Midbrain (tissue), 1 donor: ENCODE measurements at places on chromosomes 16 and 17.

DNA sequence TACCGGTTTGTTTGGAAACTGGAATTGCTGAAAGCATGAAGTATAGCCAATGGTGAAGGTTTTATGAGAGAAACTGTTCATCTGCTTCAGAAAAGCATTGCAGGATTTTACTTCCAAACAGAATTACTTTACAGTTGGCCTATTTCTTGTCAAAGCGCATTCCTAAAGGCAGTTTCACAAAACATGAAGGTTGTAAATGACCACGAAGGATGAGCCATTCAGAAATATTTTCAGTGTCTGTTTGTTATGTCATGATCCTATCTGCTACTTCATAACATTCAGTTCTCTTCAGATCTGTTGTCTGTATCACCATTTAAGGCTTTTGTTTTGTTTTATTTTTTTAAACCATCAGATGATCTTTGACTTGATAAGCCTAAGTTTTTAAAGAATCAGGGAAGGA lies 45.7 kb downstream of the AATF start:
- no peak for DNase-seq

DNA sequence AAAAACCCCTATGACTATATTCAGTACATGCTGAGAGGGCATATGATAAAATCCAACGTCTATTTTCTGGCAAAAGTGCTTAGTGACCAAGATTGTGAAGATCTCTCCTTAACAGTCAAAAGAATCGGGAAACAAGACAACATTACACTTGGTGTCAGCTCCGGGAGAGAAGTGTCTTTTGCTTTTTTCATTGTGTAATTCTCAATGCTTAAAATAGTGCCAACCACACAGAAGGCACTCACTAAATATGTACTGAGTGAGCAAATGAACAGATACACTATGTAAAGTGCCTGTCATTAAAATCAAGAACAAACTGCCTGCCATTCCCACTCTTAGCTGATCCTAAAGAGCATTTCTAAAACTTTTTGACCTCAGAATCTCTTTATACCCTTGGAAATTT lies 34.1 kb downstream of the VPS53 start:
- no peak for DNase-seq

GRCh38 chr17:75679706-75680211 lies 12.6 kb downstream of the SAP30BP start:
- peak; percentile 66 for DNase-seq

- DNase-seq: no peak
Observed at GRCh38 chr17:67456889-67457288, 79.8 kb downstream of the PITPNC1 start.

DNA sequence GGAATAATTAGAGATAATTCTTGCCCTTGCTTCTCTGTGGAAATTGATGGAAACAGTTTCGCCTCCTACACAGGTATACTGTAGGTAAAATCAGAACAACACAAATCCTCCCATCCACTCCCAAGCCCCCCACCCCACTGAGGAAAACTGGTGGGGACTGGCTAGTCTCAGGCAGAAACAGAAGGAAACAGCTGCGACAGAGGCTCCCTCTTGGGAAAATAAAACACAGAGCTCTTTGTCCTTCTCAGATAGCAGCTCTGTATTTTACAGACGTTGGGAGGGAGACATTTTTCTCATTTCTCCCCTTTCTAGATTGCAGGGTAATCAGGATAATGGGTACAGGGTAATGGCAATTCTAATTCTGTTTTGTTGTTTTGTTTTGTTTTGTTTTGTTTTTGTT lies 1.1 kb downstream of the SLFN13 start:
- DNase-seq: no peak

GRCh38 chr16:67054901-67055300 lies 26.0 kb downstream of the CBFB start:
- DNase-seq: no peak

GRCh38 chr17:37368577-37368976 lies 7.2 kb upstream of the C17orf78 start:
- no peak for DNase-seq

- DNase-seq: no peak
Observed at GRCh38 chr17:65025297-65025696, 31.2 kb downstream of the GNA13 start.

GRCh38 chr16:30996985-30997724 lies 12.1 kb downstream of the HSD3B7 start:
- DNase-seq: peak; percentile 7

DNA sequence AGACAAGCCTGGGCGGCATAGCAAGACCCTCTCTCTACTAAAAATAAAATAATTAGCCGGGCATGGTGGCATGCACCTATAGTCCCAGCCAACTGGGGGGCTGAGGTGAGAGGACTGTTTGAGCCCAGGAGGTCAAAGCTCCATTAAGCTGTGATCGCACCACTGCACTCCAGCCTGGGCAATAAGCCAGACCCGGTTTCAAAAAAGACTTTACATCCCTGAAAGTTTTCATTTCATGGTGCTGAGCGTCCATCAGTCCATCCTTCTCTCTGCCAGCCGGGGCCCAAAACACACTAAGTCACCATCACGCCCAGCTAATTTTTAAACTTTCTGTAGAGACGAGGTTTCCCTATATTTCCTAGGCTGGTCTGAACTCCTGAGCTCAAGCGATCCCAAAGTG lies 10.6 kb downstream of the RAB40B start:
- no peak for DNase-seq

- DNase-seq: no peak
Observed at GRCh38 chr16:78645657-78646056, 546.2 kb downstream of the WWOX start.

DNA sequence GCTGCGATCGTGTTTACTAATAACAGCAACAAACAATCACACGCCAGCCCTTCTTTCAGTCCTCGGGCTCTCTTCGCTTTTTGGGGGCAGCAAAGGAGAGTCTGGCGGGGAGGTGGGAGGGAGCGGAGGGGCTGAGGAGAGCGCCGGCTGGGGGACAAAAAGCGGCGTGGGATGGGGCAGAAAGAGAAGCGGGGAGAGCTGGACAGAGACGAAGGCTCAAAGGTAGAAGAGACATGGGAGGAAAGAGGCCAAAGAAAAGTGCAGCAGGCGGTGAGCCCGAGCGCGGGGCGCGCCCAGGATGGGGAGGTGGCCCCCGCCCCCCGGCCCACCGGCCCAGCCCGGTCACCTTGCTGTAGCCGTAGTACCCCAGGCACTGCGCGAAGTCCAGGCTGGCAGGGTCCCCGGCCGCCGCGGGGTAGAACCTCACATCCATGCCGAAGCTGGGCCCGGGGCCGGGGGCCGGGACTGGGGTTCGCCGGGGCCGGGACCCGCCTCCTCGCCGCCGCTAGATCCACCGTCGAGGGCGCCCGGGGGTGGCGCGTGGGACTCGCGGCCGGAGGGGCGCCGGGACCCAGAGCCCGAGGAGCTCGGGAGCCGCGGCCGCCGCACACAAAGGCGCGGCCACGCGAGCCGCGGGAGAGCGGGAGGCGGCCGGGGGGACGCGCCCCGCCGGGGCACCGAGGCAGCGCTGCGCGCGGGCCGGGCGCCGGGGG lies 496 bp downstream of the TOX3 start:
- no peak for DNase-seq

DNA sequence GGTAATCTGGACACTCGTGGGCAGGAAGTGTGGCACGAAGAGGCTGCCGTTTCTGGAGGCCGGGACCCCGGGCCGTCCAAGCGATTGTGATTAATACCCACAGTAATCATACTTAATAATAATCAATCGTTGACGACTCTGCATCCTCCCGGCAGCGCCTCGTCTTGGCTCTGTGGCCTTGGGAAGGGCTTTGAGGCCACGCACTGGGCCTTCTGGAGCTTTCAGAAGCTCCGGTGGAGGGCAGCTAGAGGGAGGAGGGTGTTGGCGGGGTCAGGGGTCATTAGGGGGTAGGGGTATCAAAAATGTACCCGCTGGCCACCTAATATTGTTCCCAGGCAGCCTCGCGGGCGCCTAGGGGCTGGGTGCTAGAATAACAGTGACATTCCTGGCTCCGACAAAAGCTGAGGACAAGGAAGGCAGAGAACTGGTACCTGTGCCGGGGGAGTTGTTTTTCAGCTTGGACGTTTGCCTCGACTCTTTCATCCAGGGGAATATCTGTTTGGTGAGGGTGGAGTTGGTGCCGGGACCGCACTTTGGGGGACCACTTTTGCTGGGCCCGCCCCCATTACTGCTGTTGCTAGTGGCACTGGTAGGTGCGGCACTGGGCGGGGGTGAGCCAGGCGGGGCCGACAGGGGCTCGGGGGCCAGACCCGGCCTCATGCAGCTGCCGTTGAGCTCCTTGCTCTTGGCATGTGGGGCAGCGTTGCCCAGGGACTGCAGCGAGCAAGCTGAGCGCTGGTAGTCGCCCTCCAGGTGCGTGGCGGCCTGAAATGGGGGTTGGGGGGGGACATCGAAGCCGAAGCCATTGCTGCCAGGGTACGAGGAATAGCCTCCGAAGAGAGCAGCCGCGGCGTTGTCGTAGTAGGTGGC lies 6.9 kb upstream of the HOXB2 start:
- no peak for DNase-seq

DNA sequence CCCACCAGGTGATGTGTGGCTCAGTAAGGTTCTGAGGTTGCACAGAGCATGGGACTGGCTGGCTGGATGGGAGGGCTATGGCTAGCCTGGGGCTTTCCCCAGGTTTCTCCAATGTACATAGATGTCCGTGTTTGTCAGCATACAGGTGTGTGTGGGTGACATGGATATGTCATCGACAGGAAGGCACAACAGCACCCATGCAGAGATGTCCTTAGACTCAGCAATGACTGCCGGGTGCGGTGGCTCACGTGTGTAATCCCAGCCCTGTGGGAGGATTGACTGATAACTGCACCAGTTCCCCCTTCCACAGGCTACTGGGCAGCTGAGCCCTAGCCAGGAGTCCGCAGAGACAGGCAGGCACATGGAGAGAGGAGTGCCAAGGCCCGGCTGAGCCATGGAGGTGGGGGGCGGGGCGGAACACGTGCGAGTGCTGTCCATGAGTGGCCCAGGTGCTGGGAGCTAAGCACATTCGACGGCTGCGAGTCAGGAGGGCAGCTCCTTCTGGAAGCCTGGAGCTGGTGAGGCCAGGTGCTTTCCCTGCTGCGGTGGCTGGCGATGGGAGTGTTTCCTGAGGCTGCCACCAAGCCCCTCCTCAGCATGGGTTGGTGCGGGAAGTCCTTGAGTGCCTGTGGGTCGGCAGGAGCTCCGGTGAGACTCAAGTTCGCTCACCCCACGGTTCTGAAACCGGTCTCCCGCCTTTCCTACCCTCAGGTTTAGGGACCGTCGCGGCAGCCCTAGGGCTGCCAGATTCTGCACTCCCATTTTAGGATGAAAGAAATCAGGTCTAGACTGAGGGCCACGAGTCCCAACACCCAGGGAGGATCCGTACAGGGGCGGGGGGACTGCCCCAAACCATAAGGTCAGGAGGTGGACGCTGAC lies 858 bp upstream of the ASPSCR1 start:
- DNase-seq: no peak

GRCh38 chr17:40777459-40777858 lies 4.9 kb downstream of the KRT27 start:
- no peak for DNase-seq

DNA sequence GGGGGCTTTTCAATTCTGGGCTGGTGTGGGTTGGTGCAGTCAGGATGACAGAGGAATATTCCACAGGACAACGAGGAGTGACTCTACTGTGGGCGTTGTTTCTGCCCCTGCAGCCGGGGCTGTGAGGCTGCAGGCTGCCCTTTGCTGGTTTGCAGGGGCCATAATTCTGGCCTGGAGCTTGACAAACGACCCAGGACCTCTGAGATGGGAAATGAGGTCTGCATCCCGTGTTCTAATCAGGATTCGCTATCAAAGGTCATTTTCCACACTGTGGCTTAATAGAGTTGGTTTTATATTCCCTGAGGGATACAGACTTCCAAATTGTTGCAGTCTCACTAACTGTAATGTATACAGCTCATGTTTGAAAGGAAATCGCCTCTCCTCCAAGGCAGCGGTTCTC lies 180.9 kb downstream of the RPTOR start:
- DNase-seq: no peak

DNA sequence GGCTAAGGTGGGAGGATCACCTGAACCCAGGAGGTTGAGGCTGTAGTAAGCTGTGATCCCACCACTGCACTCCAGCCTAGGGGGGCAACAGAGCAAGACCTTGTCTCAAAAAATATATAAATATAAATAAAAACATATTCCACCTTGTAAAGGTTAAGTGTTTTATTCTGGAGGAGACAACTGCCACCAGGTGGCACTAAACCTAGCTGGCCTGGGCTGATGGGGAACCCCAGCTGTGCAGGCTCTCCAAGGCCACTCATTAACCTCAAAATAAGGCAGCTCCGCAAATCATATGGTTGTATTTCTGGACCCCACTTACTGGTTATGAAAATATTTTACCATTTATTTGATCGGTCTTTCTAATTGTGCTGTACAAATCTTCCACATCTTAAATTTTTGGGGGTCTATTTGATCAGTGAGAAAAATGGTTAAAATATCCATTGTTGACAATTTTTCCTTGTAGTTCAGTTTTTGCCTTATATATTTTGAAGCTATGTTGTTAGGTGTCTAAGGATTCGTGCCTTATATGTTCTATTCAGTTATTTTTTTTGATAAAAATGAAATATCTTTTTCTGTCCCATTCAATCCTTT lies 8.5 kb upstream of the ICAM2 start:
- peak; percentile 51 for DNase-seq

DNA sequence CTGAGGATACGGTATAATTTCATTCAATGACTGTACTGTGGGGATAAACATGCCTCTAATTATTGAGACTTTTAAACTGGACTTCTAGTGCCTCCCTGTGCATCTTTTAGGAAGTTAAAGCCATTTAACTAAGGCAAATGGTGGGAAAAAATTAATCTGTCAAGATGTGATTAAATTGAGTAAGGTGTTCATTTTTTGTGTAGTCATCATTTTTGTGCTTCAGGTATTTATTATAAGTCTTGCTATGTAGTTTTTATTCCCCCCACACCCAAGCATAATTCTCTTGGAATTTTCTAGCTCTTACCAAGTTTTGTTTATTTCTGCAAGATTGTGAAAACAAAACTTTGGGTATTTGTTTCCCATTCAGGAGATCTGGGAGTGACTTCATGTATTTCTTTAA lies 10.2 kb downstream of the TAF15 start:
- DNase-seq: no peak

DNA sequence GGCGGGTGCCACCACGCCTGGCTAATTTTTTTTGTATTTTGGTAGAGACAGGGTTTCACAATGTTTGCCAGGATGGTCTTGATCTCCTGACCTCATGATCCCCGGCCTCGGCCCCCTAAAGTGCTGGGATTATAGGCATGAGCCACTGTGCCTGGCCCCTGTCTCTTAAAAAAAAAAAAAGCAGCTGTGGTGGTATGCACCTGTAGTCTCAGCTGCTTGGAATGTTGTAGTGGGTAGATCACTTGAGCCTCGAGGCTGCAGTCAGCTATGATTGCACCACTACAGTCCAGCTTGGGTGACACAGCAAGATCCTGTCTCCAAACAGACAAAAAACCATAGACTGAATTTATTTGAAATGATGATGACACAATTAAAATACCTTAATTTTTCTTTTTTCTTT lies 24.3 kb downstream of the CDK12 start:
- no peak for DNase-seq

- no peak for DNase-seq
Observed at GRCh38 chr16:87809150-87809902, 43.5 kb upstream of the KLHDC4 start.

DNA sequence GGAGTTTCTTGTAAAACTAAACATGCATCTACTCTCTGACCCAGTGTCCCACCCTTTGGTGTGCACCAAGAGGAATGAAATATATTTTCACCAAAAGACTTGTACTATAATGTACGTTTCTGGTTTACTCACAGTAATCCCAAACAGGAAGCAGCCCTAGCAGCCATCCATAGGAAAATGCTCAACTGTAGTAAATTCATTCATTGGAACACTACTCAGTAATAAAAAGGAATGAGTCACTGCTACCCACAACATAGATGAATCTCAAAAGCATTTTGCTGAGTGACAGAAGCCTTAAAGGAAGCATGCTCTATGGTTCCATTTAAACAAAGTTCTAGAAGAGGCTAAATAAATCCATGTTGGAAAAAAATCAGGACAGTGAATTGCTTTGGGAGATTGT lies 37.6 kb upstream of the DHRS7B start:
- DNase-seq: no peak
